ENCODE measurements at places on chromosomes 11 and 22.

DNA sequence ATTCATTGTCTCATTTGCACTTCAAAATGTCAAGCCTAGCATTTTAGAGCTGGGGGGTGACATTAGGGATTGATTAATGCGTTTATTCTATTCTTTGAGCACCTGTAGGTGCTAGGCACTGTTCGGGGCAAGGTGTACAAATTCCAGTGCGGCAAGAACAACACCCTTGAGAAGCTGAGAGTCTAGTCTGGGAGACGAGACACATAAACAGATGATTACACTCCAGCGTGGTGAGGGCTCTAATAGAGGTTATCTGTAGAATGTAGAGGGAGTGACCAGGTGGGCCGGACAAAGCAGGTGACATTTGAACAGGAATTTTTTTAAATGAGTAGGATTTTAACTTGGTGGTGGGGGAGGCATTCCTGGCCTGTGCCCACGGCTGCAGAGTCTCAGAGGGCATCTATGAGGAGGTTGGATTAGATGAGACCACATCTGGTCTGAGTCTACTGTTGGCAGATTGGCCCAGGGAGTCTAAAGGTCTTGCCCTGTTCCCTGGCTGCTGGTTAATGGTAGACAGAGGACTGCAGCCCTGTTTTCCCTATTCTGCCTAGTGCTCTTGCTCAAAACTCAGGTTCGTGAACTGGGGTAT is 970 bp downstream of the CAT start:
- no peak for DNase-seq

GRCh38 chr22:26542831-26543230 is 30.6 kb upstream of the TFIP11 start:
- no peak for DNase-seq

DNA sequence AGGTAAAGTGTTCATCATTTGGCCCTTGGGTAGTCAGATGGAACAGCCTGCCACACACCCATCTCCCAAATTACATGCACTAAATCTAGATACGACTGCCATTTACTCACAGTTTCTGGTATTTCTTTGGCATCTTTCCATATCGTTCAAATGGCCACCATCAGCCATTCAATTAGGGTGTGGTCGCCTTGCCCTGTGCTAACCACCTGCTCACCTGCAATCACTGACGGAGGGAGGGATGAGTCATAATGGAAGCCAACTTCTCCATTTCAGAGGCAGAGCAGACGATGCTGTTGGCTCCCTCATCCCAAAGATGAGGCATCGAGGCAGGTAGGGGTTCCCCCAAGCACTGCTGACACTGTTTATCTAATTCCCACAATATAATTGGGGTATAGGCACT is 14.6 kb downstream of the MS4A6A start:
- no peak for DNase-seq

DNA sequence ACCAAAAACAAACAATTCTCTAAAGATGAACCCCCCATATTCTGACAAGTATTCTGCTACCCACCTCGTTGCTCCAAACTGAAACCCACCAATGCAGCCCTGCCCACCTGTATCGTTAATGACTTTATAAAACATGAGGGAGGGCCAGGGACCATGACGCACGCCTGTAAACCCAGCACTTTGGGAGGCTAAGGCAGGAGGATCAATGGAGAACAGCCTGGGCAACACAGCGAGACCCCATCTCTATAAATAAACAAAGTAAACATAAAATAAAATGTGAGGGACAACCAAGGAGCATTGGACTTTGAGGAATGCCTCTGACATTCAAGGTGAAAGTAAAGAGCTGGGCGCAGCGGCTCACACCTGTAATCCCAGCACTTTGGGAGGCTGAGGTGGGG is 39.8 kb upstream of the ATXN10 start:
- DNase-seq, result no peak

DNA sequence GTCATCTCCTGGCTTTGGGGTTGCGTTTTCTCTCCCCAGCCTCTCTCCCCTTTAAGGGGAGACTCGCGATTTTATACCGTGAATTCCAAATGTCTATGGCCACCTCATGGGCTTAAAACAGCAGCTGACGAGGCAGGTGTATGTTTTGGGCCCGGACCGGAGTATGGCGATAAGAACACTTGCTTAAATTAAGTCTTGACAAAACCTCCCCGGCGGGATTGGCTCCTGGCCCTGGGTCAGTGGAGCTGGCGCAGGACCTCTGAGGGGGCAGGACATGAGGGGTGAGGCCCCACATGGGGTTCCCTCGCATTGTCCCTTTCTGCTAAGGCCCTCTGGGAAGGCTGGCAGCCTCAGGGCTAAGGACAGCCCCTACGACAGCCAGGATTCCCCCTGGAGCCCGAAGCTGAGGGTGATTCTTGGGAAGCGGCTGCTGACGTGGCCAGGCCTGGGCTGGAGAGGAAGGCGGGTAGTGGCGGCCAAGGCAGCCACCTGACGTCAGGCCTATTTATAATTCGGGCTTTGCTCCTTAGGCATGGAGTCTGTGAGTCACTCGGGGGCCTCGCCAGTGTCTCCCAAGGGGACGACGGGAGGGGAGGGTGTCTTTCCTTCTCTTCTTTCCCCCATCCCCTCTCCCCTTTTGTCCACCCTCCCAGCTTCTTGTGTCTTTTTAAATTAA is 12.7 kb downstream of the MYO18B start:
- DNase-seq, result no peak
